Upper lobe of right lung (tissue), 1 donor: ENCODE measurements at places on chromosomes 2 and 18.

- no peak for DNase-seq
Observed at GRCh38 chr18:55076643-55077218, 117.5 kb upstream of the CCDC68 start.

DNA sequence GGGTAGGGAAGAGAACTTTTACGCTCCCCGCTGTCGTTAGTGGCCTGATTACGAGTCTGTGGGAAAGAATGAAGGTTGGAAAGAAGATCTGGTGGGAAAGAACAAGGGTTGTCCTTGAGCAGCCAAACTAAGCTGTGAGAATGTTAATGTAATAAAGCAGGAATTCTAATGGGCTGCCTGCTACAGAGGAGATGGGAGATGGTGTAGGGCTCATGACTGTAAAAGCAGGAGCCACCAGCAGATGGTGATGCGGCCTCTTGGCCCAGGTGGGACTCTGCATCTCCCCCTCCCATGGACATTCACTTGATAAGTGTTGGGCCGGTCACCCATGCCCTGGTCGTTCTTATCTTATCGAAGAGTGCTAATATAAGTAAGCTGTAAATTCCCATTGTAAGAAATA lies 150.0 kb downstream of the NEDD4L start:
- DNase-seq, result no peak

- DNase-seq, result no peak
Observed at GRCh38 chr2:172564376-172564775, 8.5 kb downstream of the PDK1 start.

DNA sequence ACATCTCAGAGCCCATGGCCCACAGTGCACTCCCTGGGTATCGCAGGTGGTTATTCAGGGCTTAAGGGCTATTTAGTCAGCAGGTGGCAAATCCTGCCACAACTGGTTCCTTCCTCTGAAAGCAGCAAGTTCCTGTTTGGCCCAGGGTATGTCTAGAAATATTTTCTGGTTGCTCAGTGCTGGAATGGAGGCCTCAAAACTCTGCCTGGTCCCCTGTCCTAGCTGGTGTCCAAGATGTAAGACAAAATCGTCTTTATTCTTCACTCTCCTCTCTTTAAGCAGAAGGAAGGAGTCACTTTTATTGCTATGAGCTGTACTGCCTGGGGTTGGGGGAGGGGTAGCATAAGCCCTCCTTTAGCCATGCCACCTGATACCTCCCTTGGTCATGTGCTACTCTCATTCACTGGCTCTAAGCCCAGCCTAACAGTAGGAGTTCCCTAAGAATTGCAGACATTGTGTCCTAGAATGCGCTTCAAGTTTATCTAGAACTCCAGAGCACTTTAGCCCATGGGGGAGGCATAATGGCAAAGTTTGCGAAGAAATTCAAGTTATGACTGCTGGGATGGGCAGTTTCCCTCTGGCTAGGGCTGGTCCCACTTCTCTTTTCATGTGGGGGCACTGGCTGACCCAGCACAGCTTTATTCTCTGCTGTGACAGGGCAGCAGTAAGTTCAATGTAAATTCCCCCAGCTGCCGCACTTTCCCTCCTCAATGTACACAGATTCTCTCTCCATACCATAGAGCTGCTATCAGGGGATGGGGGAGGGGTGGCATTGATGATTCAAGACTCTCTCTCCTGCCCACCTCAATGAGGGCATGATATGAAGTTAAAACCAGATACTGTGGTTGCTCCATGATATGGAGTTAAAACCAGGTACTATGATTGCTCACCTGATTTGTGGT lies 27.1 kb upstream of the CWC22 start:
- no peak for DNase-seq

- DNase-seq, result no peak
Observed at GRCh38 chr2:16148632-16149348, 208.4 kb downstream of the MYCN start.

GRCh38 chr2:202429164-202429980 lies 53.2 kb downstream of the BMPR2 start:
- DNase-seq, result no peak

- no peak for DNase-seq
Observed at GRCh38 chr2:163774862-163775261, 39.1 kb upstream of the FIGN start.

GRCh38 chr2:232505856-232506255 lies 14.3 kb upstream of the PRSS56 start:
- DNase-seq, result no peak

- DNase-seq, result no peak
Observed at GRCh38 chr2:53786352-53786704, 425 bp downstream of the ASB3 start.

DNA sequence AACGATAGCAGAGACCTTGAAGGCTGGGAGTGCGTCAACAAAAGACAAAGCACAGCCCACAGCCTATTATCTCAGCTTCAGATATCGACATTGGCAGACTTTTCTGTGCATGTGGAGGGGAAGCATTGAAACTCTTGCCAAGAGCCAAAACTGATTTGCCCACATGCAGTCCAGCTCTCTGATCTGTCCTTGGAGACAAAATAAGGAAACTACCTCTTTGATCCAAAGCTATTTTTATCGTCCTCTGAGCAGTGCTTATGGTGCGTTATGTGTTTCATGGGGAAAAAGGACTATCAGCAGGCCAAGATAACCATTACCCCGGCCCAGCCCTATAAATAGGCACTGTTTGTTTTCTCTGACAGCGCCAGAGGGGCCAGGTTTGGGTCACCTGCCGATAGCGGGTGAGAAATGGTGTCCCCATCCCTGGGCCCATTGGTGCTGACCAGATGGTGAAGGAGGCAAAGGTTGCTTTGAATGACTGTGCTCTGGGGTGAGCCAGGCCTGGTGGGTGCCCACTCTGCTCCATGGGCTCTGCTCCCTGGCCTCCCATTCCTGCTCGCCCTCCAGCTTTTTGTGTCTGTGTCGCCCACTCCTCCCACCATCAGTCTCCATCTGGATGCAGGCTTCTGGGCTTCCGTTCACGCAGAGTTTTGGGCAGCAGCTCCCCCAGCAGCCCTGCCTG lies 176.1 kb upstream of the HS6ST1 start:
- DNase-seq, result peak; percentile 35

DNA sequence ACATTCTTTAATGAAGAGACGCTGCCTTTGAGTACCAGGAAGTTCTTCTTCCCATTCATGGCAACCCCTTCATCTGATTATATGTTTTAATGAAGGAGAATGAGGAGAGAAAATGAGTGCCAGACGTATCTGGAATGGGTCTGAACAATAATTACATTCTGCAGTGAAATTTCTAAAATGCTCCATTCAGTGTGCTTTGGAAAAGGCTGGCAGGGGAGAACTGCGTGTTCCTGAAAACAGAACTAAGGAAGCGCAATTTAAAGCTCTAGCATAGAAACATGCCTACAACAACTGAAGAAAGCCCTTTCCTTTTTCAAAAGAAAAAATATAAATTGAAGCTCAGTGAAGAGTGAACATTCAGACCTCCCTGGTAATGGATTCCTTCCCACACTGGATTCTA lies 58.8 kb downstream of the BOD1L2 start:
- DNase-seq, result no peak

DNA sequence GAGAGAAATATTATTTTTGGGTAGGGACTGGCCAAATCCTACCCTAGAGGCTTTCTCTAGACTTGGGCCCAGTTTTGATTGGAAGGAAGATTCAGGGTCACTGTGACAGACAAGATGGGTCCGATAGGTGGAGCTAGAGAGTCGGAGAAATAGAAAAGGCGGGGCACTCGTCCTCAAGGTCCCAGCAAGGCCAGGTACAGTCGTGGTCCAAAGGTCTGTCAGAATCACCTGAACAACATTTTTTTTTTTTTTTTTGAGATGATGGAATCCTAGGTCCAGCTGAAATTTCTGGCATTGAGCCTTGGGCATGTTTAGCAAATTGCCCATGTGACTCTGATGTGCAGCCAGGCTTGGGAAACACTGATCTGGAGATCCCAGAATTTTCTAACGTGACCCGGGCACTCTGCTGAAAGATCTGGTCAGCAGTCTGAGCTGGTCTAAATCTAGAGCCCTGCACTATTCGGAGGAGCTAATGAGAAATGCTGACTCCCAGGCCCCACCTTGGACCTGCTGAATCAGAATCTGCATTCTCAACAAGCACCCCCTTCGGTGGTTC lies 23.0 kb upstream of the NTSR2 start:
- DNase-seq, result no peak

DNA sequence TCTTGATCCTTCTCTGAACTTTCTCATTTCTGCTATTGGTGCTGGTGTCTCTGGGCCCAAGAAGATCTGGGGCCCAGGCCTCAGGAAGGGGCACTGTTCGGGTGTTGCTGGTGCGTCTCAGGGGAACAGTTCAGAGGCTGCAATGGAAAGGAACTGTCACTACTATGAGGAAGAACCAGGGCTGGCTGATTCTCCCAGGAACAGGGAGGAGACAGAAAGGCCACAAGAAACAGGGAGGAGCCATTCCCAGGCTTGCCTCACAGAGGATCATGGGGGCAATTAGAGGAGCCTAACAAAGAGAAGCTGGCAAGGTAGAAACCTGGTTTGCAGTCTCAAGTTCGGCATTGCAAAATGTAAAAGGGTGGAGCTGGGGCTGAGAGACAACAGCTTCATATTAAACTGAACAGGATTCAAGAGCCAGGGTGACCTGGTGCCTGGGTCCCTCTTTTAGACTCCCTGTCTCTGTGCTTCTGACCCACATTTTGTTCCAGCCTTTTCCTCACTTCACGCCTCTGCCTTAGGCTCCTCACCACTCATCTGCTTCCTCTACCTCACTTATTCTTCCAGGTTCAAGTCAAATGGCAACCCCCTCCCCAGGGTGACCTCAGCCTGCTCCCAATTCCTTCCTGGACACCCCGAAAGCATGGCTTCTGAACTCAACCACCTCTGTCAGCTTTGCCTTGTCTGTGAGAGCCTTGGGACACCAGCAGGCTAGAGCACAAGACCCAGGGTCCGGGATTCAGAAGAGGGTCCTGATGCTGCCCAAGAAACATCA lies 58.4 kb downstream of the GYPC start:
- no peak for DNase-seq
